Aorta (tissue), 5 donors: ENCODE measurements at places on chromosomes 16 and 17.

GRCh38 chr16:11218604-11218962 is 37.4 kb downstream of the SOCS1 start:
- DNase-seq = no peak

DNA sequence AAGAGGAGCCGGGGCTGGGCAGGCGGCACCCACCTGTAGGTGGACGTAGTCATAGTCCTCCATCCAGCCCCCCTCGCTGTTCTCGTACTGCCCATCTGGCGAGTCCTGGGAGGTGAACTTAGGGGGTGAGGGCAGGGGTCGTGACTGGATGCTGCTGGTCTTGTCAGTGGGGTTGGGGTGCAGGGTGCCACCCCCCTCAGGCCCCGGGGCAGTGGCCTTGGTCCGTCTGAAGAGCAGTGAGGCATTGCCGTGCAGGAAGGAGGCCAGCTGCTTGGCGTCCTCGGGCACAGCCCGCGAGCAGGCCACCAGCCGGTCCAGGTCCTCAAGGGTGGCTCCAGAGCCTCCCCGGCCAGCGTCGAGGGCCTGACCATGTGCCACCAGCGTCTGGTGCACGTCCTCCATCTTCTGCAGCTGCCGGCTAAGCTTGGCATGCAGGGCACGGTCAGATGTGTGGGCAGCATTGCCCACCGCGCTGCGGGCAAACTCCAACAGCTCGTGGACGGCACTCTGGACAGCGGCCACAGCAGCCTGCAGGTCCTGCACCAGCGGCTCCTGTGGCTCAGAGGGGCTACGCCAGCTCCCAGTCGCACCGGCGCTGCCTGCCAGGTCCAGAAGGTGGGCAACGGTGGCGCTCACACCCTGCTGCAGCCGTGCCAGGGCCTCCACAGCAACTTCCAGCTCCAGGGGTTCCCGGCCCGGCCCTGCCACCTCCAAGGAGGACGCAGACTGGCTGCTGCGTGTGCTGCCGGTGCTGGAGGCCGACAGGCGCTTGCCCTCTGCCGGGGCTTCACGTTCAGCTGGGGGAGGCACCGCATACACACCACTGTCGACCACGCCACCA is 16.3 kb downstream of the CTRB1 start:
- DNase-seq = no peak

DNA sequence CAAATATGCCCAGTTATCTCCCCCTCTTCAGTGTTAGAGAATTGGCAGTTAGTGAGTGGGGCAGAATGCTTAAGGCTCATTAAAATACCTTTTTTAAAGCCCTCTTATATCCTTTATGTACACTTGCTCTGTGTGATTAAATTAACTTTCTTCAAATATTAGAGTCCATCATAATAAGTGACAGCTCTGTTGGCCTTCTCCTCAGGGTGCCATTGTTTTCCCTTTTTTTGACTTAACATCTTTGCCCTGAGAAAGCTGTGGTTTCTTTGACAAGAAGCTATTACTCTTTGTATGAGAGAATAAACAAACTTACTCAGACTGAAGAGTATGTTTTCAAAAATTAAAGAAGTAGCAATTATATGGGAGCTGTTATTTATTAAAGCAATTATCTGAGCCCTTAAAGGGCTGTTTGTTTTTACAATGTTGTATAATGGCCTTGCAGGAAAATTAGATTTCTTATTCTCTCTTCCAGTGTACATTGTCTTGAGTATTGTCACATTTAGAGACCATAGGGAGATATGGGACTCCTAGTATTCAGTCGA is 13.4 kb downstream of the RBBP6 start:
- no peak for DNase-seq

DNA sequence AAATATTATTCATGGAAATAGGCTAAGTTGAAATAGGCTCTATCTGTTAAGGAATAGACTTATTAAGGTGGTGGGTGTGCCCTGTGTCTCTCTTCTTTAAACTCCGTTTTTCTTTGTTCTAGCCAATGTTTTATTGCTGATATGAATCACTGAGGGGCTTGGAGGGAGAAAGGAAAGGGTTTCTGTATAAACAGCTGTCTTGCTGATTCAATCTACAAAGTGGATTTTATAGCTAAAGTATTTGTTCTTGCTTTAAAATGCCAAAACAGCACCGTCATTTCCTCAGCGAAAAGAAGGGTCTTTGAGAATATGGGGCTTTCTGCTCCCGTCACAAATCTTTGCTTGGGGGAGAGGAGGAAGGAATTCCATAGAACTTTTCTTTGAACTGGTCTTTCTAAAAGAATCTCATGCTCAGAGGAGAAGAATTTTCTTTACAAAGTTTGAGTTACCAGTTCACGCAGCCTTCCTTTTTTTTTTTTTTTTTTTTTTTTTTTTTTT is 39.3 kb downstream of the MSI2 start:
- no peak for DNase-seq

DNA sequence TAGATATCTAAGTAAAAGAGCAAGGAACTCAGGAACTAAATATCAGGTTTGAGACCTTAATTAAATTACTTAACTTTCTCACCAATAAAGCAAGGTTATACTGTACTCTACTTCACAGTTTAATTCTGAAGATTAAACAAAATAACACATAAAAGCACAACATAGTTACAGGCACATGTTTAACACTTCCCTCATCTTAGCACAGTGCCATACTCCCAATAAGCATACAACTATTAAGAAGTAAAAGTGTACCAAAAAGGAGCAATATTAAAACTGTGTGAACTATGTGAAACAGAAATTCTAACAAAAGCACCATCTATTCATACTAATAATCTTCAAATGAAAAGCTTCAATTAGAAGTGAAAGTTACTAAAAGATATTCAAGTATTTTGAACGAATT is 2.2 kb downstream of the APPBP2 start:
- DNase-seq = no peak

DNA sequence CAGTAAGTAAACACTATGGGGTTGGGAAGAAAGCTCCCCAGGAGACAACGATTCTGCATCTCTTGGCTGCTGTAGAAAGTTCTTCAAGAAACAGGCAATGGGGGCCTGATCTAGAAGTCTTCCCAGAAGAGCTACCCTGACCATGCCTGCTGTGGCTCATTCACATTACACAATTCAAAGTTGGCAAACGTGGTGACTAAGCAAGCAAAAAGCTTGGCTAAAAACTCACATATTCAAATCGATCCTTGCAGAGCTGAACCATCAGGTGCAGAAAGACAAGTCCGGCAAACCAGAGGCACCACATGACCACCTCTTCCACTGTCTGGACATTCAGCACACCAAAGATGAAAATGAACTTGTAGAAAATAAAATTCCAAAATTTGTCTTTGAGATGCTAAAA is 16.1 kb downstream of the AMFR start:
- no peak for DNase-seq
